NCI-H526 treated with DMSO at 0.1 percent for 48 hours (cell line): ENCODE measurements at places on chromosomes 2 and 18.

GRCh38 chr2:28451793-28452533 is 43.9 kb upstream of the PLB1 start:
- DNase-seq = no peak

- no peak for DNase-seq
Measured at GRCh38 chr2:88216641-88217040, 46.5 kb downstream of the THNSL2 start.

DNA sequence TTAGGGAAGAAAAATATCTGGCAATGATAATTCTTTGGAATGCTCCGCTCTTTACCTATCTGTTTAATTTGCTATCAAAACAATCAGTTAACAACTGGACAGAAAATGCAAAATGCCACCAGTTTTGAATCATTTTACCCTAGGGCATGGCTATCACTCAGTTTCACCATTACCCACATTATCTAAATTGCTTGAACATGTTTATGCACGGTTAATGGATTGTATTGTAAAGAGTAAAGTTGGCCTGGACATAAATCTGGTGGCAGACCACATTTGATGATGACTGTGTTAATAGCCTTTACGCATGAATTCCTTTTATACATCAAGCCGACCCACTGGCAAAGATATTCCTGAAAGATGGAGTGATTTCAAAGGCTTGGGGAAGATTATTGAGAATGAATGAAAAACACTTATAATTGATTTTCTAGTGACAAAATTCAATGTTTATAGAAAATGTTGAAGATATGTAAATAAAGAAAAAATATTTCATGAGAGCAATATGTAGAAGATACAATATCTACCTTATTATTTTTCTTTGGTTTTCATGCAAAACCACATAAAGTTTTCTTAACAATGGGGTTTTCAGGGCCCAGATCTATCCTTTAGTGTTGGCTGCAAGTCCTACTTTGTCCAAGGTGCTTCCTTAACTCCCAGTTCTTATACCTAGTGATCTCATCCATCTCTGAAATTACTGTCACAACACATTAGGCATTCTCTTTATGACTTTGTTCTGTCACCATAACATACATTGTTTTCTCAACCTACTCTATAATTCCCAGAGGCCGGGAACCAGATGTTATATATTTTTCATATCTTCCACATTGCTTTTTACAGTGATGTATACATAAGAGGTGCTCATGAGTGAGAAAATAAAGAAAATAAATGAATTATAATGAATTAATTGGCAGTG is 265.1 kb downstream of the RIT2 start:
- no peak for DNase-seq

- no peak for DNase-seq
Measured at GRCh38 chr2:18550433-18550832, 10.0 kb downstream of the RDH14 start.

DNA sequence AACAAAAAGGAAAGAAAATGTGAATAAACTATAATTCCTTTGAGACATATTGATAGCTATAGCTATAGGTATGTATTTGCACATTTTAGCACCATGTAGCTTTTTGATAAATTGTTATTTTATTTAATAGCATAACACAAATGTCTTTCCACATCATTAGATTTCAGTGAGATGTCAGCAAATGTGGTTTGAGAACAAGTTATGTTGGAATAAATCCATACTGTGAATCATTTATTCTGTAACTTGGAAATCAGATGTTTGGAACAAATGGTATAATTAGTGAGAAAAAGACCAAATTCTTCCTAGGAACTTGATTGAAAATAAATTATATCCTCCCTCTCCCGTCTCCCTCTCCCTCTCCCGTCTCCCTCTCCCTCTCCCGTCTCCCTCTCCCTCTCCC is 62.8 kb downstream of the NABP1 start:
- no peak for DNase-seq
